ENCODE measurements at places on chromosomes 6 and 20.

- DNase-seq, result no peak
Observed at GRCh38 chr6:101845172-101845571, 451.7 kb downstream of the GRIK2 start.

GRCh38 chr6:102848796-102849195 is 1455.3 kb downstream of the GRIK2 start:
- no peak for DNase-seq

GRCh38 chr6:24932832-24933231 is 2.9 kb downstream of the RIPOR2 start:
- DNase-seq, result no peak

DNA sequence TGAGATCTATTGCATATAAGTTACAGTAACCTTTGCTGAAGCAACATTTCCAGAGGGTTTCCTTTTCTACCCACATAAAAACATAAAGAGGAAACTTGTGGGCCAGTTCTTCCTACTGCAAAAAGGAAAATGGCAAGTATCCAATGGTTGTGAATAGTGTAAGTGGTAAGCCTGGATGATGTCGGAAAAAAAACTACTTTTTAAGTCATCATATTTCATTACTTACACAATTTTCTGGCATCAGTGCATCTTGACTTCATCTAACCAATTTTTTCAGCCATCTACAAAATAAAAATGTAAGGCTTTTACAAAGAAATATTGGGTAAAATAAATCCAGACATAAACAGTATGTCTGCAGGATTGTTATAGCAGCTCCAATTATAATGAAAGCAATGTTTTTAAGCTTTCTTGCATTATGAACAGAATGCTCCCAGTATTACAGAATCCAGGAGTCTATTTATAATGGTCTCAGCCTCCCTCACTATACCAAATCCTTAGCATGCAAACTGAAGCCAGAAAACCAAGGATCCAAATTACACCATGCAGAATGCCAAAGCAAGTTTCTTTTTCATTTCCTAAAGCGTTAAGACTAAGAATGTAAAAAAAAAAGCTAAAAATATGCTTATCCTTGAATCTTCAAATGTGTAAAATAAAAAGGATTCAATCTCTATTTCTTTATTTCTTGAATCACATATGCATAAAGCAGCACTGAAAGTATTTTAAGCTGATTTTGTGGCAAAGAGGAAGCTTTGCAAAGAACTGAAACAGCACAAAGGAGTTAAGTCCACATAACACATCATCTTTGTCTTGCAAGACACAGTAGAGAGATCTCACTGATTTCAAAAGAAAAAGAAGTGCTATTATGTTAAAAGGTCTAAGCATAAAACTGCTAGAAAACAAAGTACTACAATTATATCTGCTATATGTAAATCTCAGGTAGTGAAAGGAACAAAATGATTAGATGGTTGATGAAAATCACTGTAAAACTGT is 126.8 kb upstream of the HMGCLL1 start:
- DNase-seq, result no peak

DNA sequence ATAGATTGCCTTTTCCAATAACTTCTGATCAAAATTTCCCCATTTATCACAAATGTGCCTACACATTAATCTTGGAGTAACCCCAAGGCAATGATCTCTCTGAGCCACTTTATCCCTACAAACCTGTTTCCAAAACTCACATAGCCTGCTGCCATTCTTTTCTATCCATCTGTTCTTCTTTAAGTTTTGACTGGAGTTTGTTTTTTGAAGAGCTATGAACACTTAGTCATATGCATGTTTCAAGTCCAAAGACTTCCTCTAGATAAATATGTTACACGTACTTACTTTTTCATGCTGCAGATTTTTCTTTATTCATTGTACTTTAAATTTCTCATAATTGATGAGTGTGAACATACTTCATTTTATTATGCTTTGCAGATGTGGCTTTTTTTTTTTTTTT is 488.9 kb upstream of the CITED2 start:
- no peak for DNase-seq

Measured in NCI-H460 (cell line).